ENCODE measurements at places on chromosomes 7 and 10. TPM values are rescaled to one million over a fixed set of nuclear protein-coding genes. Genes with fewer than 3 reads are reported as not detected.

Gene MAT1A
- total RNA-seq: not detected

Gene PRSS37
- total RNA-seq: not detected

Gene BAIAP2L1
- 16.1 TPM for total RNA-seq

Gene OR13A1
- total RNA-seq: not detected

Gene KIF20B
- total RNA-seq: 16.6 TPM

Gene DPCD
- 38.2 TPM for total RNA-seq

Gene GPR26
- not detected for total RNA-seq

Gene H2AZ2
- 157 TPM for total RNA-seq

Gene TSPAN14
- 15.3 TPM for total RNA-seq

Gene EN2
- total RNA-seq: not detected

Gene SUFU
- total RNA-seq: 6.9 TPM

Gene HHEX
- 0.86 TPM for total RNA-seq

Gene INMT
- total RNA-seq: 0.65 TPM

Gene FAM25G
- total RNA-seq: not detected

Gene VOPP1
- total RNA-seq: 51.1 TPM
